Adipocyte (in vitro differentiated cells): ENCODE measurements at places on chromosomes 6 and 20.

DNA sequence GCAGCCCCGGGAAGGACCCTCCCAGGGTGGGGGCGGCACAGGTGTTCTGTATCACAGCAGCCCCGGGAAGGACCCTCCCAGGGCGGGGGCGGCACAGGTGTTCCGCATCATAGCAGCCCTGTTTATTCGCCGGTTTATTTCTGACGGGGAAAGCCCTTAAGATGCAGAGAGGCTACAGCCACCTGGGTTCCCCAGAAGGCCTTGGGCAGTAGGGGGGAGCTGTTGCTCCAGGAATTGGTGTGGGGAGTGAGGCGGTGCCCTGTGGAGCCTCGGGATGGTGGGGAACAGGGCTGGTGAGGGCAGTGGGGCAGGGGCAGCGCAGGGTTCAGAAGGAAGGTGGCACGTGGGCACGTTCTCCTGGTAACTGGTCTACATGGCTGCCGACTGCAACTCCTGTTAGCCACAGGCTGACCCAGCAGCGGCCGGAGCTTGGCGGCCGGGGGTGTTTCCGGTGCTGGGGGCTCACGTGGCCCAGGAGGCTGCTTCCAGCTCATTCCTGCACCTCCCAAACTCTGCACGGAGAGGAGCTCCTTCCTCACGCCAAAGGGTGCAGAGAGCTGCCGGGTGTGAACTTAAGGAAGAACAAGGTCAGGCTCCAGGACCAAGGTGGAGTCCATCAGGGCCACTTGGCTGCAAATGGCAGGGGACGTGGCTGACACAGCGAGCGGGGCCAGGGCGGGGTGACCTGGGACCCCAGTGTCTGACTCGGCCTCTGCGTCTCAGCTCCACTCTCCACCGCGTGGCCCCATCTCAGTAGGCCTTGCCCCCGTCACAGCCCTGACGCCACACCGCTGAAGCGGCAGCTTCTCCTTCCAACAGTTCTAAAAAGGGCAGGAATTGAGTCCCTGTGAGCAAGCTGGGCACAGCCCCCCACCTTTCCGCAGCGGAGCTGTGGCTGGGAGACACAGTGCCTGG, 13.2 kb downstream of the SLCO4A1 start:
- DNase-seq = no peak

- peak; percentile 92 for DNase-seq
Measured at GRCh38 chr6:15491255-15491985, 171.4 kb downstream of the DTNBP1 start.

GRCh38 chr20:11216451-11217314, 542.9 kb upstream of the JAG1 start:
- peak; percentile 75 for DNase-seq

DNA sequence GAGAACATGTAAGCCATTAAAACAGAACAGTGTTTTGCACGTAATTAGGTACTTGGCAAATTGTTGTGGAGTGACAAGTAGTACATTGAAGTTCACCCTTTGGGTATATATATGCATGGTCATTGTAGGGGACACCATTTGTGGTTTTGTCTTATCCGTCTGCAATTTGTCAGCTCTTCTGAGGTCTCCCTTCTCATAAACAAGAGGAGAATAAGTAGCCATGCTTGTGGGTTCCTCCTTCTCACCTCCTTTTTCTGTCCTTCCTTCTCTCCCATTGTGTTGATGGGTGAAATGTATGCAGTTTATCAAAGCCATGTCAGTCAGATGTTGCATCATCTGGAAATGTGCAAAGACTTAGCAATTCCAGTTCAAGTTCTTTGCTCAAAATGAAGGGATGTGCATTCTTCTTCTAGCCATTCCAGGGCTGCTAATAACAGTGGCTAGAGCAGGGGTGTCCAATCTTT, 70.9 kb downstream of the QKI start:
- DNase-seq = peak; percentile 8

- DNase-seq = no peak
Measured at GRCh38 chr6:39214846-39215639, 14.2 kb downstream of the KCNK5 start.

- no peak for DNase-seq
Measured at GRCh38 chr20:24937579-24937978, 11.5 kb upstream of the CST7 start.

DNA sequence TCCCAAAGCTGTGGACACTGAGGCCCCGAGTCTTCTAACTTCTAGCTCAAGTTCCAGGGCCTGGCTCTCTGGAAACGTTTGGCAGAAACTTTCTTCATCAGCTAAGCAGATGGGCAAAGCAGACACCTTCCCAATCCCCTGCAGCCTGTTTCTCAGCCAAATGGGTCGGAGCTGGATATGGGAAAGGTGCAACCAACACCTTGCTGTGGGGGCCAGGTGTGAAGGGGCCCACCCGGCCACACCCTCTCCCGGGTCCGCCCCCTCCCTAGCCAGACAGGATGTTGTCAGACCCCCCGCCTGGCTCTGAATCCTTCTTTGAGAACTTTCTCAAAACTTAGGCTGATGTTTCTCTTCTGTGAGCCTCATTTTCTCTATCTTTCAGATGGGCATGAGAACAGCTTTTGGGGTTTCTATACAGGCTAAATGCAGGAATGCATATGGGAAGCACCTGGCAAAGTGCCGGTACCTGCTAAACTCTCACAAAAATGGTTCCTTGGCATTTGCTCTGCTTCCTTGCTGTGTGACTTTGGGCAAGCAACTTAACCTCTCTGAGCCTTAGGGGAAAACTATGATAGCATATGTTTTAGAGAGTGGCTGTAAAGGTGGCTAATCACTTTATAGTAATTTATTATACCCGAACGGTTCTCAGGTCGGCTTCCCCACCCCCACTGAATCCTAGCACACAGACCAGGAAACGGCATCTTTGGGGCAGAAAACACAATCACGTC, 1.8 kb downstream of the SNAI1 start:
- DNase-seq = peak; percentile 15

GRCh38 chr20:62494537-62494936, 18.7 kb upstream of the GATA5 start:
- DNase-seq = no peak

DNA sequence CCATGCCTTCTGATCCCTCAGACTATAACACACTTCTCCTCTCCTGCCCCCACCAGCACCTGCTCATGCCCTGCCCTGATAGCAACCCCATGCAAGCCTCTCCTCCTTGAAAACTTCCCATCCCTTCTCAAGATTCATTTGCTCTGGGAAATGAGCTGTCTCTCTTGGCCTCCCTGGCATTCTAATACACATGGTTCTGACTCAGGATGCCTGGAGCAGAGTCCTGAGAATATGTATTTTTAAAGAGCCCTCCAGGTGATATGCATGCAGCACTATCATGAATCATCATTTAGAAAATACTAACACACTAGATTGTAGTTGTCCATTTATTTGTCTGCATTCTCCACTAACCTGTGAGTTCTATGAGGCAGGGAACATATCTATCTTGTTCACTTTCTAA, 26.6 kb downstream of the HDGFL1 start:
- no peak for DNase-seq

DNA sequence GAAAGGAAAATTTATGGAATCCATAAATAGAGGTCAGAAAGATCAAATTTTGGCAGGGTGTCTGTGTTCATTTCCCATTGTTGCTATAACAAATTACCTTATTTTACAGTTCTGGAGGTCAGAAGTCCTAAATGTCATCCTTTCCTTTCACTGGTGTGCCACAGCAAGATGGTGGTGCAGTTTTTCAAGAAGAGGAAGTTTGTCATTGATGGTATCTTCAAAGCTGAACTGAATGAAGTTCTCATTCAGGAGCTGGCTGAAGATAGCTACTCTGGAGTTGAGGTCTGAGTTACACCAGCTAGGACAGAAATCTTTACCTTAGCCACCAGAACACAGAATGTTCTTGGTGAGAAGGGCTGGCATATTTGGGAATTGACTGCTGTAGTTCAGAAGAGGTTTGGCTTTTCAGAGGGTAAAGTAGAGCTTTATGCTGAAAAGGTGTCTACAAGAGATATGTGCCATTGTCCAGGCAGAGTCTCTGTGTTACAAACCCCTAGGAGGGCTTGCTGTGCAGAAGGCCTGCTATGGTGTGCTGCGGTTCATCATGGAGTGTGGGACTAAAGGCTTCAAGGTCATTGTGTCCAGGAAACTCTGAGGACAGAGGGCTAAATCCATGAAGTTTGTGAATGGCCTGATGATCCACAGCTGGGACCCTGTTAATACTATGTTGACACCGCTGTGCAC, 7.2 kb upstream of the CCNC start:
- DNase-seq = no peak

DNA sequence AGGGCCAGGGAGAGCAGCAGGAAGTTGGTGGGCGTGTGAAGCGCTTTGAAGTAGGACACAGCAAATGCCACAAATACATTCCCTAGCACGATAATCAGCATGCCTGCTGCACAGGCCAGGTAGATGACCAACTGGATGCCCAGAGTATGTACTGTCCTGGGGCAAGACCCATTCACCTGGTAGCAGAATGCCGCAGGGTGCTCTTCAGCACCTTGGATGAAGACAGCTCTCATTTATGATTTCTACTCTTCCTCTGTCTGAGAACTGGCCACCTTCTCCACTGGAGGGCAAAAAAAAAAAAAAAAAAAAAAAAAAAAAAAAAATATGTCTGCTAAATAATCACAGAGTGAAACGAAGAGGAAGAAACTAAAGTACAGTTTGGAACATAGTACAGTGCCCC, at the start of gene TAAR5:
Gene TAAR5 (minus strand): TSS at position 288 of the 400 bp plus-strand sequence. CDS start 55 bp downstream, at position 233.
- DNase-seq = no peak

DNA sequence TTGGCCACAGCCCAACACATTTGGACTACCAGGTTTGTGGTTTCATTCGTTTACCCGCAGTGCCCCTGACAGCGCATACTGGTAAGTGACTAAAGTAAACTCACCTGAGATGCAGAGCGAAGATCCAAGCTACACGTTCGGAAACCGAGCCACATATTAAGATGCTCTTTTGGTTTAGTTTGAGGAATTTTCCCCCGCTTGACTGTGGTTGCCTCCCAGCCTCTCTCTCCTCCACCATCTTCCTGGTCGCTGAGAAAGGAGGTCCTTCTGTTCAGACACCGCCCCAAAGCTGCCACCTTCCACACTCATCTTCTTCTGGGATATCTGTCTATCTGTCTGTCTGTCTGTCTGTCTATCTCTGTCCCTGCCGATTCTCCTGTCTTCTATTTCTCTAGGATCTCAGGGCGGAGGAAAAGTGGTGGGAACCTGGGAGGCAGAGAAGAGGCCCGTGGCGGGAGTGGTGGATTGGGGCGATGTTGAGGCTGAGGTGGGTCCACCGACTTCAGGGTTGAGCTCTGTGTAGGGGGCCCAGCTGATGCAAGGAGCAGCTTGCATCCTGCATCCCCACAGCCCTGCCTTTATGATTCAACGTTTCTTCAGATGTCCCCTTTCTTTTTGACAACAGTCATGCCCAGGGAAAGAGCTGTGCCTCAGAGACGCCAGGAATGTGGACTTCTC, 196.9 kb upstream of the ZNF184 start:
- DNase-seq = peak; percentile 19

DNA sequence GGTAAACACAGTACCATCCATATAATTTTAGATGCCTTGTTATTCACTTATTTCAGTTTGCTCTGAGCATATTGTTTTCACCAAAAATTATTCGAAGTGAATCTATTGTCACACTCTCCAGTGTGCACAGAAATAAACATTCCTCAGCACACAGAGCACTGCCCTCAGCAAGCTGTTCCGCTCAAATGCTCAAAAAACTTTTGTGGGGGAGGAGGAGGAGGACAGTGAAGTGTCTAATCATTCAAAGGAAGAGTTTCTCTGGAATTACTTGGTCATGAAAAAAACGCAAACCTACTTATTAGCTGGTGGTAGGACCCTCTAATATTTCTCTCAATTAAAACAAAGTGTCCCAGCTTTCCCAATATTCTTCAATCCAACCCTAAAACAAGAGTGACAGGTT, 88.3 kb downstream of the DTNBP1 start:
- DNase-seq = no peak

- peak; percentile 5 for DNase-seq
Measured at GRCh38 chr6:48996461-48997119, 466.5 kb downstream of the MMUT start.

DNA sequence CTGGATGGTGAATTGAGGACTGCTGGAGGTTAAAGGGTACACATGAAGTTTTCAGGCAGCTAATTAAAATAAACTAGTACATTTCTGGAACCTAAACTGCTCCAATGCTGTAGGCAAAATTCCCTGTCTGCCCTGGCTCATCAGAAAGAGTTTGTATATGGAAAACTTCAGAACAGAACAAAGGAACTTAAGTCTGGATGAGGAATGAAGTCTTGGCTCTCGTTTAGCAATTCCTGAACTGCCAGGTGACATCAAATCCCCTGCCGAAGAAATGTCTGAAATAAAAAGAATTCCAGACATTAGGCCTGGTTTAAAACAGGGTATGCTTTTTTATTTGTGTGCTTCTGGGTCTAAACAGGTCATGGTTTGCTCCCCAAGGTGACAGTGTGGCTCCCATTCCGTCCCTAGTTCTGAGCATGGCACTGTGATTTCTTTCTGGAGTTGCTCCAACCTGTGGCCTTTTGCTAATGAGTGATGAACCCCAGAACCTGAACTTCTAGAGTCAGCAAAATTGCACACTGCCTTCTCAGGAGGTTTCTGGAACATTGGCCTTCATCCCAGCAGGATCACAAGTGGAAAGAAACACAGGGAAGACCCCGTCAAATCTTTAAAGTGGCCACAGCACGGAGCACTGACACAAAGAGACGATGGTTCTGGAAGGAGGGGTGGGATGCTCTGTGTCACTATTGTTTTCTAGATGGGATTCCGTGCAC, 129.4 kb upstream of the NAA20 start:
- no peak for DNase-seq

- DNase-seq = no peak
Measured at GRCh38 chr6:127404133-127404532, 55.1 kb downstream of the KIAA0408 start.

GRCh38 chr6:35601331-35602132, 87.2 kb downstream of the FKBP5 start:
- peak; percentile 90 for DNase-seq

GRCh38 chr20:12925863-12926793, 82.6 kb upstream of the SPTLC3 start:
- DNase-seq = no peak

DNA sequence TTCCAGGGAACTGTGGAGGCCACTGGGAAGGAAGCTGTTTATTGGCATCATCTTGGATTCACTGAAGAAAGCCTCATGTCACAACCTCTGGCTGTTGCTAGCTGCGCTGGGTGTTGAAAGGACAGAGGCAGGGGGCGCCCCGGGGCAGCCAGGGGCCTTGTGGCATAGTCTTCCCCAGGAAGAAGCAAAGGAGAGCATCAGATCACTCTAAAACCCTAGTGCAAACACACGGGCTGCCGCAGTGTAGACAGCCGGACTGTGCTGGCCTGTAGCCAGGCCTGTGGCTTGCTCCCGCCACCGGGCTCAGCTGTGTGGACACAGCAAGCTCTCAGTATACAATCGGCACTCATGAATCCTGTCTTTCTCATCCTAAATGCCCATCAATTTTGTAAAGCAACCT, 23.8 kb upstream of the SMOC2 start:
- no peak for DNase-seq

- DNase-seq = no peak
Measured at GRCh38 chr6:30560930-30561329, 3.8 kb downstream of the PRR3 start.

- DNase-seq = no peak
Measured at GRCh38 chr6:158662607-158662953, 12.7 kb downstream of the SYTL3 start.

DNA sequence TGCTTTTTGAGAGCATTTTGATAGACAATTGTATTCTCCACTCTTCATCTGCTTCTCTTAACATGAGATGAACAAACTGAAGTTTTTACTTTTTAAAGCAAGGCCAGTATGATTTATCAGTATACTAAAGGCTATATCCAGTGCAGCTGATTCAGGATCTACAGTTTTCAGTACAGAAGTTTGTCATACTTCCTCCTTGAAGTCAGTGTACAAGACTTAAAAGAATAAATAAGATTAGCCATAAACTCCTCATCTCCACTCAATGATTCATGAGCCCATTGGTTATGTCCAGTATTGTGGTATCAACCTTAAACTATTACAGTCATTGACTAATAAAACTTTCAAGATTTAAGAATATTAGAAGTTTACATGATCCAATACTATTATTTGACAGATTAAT, 374.8 kb upstream of the EPHA7 start:
- no peak for DNase-seq
